CD8-positive, alpha-beta memory T cell (primary cell): ENCODE measurements at places on chromosomes 2 and 18.

DNA sequence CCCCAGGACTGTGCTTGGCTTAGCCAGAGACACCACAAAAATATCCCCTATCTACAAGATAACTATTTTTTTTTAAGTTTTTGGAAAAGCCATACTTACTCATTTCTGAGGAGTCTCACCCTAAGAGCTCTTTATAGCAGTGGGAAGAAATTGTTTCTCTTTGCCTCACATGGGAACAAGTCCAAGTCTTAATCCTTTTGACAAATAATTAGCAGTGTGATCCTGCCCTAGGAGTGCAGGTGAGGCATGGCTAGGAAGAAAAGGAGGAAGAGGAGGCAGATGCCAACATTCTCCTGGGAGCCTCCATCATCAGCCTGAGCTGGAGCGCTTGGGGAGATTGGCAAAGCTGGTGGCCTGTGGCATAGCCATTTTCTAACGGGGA lies 115.6 kb downstream of the STPG4 start:
- H3K27me3 ChIP-seq: no peaks in the 10 kb centered on the region
- H3K36me3 ChIP-seq: peaks cover 6% of the 10 kb centered on the region
- H3K4me3 ChIP-seq: no peak overlapping the region
- DNase-seq: no peak
- no peak overlapping the region for H3K27ac ChIP-seq

GRCh38 chr2:160474319-160474645 lies 19.3 kb downstream of the RBMS1 start:
- no peak for DNase-seq
- H3K27ac ChIP-seq: no peak overlapping the region
- peaks cover 51% of the 10 kb centered on the region for H3K4me1 ChIP-seq
- no peaks in the 10 kb centered on the region for H3K27me3 ChIP-seq
- peak overlapping the region; percentile 11 for H3K4me3 ChIP-seq
- peaks cover 4% of the 10 kb centered on the region for H3K36me3 ChIP-seq

GRCh38 chr2:224778474-224778877 lies 62.3 kb upstream of the CCDC195 start:
- H3K27ac ChIP-seq: no peak overlapping the region
- no peak overlapping the region for H3K4me3 ChIP-seq
- peaks cover 25% of the 10 kb centered on the region for H3K36me3 ChIP-seq

DNA sequence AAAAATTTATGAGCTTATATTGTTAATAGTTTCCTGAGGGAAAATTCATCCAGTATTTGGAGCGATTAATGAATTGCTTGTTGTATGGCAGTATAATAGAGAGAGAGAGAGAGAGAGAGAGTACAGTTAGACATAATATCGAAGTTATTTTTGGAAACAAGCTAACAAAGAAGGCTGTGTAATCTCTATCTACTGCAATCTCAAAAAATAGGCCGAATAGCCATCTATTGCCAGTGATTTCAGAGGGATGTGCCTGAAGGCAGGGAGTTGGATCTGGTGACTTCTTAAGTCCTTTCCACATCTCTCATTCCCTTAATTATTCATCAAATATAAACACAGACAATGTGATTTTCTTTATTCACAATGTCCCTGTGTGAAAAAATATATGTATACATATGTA lies 433.1 kb upstream of the RAB12 start:
- no peaks in the 10 kb centered on the region for H3K36me3 ChIP-seq
- H3K4me3 ChIP-seq: no peak overlapping the region
- no peak for DNase-seq
- no peaks in the 10 kb centered on the region for H3K27me3 ChIP-seq
- no peaks in the 10 kb centered on the region for H3K4me1 ChIP-seq

GRCh38 chr2:177552422-177553175 lies 160.0 kb downstream of the AGPS start:
- H3K27ac ChIP-seq: peak overlapping the region; percentile 100
- DNase-seq: peak; percentile 83
- H3K36me3 ChIP-seq: no peaks in the 10 kb centered on the region
- H3K4me1 ChIP-seq: peaks cover 5% of the 10 kb centered on the region

DNA sequence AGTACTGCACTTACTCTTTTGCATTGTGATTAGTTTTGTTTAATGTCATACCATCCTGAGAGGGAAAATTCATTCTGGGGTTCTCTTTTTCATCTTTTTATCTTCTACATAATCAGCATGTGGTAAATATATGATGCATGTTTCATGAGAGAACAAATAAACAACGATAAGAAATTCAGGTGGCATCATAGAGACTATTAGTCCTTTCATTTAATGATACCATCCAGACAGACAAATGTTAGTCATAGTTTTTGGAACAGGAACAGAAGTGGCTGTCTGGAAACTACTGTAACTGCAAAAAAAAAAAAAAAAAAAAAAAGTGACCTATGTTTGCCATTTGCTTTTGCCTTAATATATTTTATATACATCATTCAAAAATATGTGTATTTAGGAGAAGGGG lies 761.0 kb downstream of the EPHA4 start:
- H3K4me1 ChIP-seq: no peaks in the 10 kb centered on the region
- H3K36me3 ChIP-seq: no peaks in the 10 kb centered on the region
- no peak overlapping the region for H3K4me3 ChIP-seq
- no peak for DNase-seq
- no peaks in the 10 kb centered on the region for H3K27me3 ChIP-seq

GRCh38 chr2:119630121-119630520 lies 48.9 kb upstream of the TMEM177 start:
- no peak overlapping the region for H3K4me3 ChIP-seq
- H3K36me3 ChIP-seq: no peaks in the 10 kb centered on the region
- H3K4me1 ChIP-seq: no peaks in the 10 kb centered on the region

GRCh38 chr18:70981400-70982140 lies 692.7 kb downstream of the SOCS6 start:
- H3K27ac ChIP-seq: no peak overlapping the region
- no peak overlapping the region for H3K4me3 ChIP-seq
- DNase-seq: no peak
- H3K27me3 ChIP-seq: no peaks in the 10 kb centered on the region
- H3K36me3 ChIP-seq: no peaks in the 10 kb centered on the region
- H3K4me1 ChIP-seq: no peaks in the 10 kb centered on the region

DNA sequence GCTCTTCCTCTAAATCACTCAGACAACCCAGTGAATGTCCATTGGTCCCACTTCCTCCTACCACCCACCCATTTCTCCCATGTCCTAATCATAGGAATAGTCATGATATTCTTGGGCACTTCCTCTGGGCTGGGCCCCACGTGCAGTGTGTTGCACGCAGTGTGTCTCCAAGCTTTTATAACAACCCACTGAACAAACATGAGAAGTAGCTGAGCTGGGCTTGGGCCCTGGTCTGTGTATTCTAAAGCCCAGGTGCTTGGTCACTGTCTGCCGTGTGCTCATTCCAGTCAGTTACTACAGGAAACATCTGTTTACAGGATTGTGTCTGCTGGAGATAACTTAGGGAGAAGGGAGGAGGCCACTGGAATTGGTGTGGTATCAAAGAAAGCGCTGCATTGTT lies 64.2 kb upstream of the THOC1 start:
- no peaks in the 10 kb centered on the region for H3K27me3 ChIP-seq
- H3K27ac ChIP-seq: no peak overlapping the region
- DNase-seq: no peak
- H3K36me3 ChIP-seq: no peaks in the 10 kb centered on the region
- H3K4me3 ChIP-seq: no peak overlapping the region

DNA sequence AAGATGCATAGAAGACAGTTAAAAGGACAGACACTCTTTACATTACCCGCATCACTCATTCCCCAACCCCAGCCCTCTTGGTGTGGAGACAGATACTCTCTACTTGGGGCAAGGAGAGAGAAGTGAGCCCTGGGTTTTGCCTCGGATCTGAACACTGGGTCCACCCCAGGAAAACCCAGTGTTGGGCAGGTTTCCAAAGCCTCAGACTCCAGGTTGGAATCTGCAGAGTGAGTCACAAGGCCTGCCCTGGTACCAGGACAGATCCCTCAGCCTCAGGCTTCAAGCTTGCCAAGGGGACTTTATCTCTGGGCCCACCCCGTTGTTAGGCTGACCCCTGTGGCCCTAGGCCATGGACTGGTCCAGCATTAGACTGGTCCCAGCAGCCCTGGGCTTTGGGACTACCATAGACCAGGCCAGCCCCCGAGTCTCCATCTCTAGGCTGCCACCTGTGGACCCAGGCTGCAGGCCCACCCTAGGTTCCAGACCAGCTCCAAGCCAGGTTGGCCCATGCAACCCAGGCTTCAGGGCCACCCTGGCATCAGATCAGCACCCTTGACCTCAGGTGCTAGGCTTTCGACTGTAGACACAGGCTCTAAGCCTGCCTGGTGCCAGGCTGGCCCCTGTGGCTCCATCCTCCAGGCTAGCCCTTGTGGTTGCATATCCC lies 112.8 kb downstream of the GULP1 start:
- no peak overlapping the region for H3K4me3 ChIP-seq
- H3K36me3 ChIP-seq: no peaks in the 10 kb centered on the region
- no peak for DNase-seq

- no peak overlapping the region for H3K27ac ChIP-seq
- DNase-seq: no peak
- H3K4me3 ChIP-seq: no peak overlapping the region
- no peaks in the 10 kb centered on the region for H3K4me1 ChIP-seq
- H3K36me3 ChIP-seq: no peaks in the 10 kb centered on the region
Observed at GRCh38 chr18:79850731-79851130, 53.0 kb downstream of the KCNG2 start.

DNA sequence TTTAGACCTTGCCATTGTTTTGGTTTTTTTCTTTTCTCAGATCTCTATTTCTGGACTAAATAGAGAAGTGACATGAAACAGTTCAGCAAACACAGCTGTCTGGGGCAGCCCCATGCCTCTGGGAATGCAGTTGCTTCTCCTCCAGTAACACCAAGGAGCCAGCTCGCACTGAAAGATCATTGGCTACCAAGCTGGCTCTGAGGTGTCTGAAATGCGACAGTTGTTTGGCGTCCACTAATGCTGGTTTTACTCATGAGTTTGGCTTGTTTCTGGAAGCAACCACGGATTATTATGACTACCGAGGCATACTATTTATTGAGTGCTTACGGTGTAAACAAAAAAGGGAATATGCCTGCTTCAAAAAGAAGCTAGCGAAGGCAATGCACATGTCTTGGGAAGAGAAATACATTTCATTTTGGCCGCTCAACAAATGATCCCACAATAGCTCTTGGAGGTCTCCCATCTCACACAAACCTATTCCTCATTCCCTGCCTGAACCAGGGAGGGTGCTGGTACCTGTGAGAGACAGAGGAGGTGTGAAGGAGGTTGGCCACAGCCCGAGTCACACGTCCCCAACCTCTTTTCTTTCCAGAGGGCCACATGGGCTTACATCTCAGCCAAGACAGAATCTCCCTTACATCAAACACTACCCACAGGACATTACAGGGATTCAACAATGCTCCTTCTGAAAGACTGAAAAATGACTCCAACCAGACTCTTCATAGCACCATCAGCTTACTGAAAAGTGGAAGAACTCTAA lies 37.5 kb upstream of the NEB start:
- H3K4me3 ChIP-seq: no peak overlapping the region
- no peak for DNase-seq
- no peaks in the 10 kb centered on the region for H3K27me3 ChIP-seq

DNA sequence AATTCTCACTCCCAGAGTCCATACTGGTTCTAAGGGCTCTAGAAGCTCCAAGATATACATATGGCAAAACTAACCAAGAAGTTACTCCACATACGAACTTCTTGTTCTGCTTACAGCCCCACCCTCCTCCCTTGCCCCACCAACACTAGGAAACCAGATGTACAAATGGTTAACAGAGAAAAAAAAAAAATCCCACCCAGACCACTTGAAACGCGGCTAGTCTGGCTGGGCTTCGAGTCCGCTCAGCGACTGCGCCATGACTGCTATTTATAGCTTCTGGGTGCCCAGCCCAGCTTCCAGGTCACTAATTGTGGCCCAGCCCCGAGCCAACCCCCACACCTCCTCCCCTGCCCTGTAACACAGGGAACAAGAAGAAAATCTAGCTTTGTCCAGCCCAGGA lies 47.0 kb upstream of the IHH start:
- H3K4me1 ChIP-seq: peaks cover 10% of the 10 kb centered on the region
- H3K27me3 ChIP-seq: no peaks in the 10 kb centered on the region
- no peaks in the 10 kb centered on the region for H3K36me3 ChIP-seq
- no peak for DNase-seq
- no peak overlapping the region for H3K27ac ChIP-seq

DNA sequence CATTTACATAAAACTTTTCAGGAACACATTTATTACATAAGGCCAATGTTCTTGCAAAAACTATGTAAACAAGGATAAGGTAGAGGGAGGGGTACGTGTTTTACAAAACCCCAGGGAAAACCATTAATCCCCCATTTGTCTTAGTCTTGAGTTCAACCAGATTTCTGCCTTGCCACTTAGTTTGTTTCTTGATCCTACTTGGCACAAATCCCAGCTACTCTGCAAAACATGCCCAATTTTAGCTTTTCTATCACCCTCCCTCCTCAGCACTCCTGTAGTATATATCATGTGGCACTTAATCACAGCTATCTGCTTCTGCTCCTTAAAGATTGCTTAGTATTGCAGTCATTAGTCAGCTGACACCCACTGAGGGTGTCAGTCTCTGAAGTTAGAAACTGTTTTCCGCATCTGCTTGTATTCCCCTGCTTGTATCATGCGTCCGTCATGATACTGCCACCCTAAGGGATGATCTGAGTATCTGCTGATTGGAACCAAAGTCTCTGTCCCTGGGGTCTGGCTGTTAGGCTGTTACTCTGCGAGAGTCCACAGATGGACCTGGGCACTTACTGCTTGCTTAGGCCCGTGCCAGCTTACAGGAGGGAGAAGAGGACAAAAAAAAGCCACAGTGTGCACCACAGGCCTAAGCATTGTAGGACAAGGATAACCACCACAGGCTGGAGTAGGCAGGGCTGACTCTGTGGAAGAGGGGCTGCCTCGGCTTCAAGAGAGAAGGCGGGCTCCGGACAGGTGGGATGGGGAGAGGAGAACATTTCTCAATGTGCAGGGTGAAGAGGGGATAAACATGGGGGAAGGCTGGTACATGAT lies 82.2 kb downstream of the EPAS1 start:
- no peaks in the 10 kb centered on the region for H3K4me1 ChIP-seq
- no peaks in the 10 kb centered on the region for H3K27me3 ChIP-seq
- no peaks in the 10 kb centered on the region for H3K36me3 ChIP-seq
- no peak for DNase-seq

DNA sequence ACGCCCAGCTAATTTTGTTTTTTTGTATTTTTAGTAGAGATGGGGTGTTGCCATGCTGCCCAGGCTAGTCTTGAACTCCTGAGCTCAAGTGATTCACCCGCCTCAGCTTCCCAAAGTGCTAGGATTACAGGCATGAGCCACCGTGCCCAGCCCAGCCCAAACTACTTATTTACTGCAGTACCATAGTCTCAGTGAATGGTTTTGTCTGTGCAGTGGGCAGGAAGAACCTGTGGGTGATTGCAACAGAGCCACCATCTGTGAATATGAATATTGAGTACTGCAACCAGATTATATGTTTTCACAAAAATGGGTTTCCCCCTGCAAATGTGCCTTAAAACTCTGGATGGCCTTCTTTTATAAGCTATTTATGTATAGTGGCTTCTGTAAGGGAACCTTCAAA lies 9.1 kb downstream of the MPPE1 start:
- H3K4me1 ChIP-seq: no peaks in the 10 kb centered on the region
- DNase-seq: no peak
- H3K27ac ChIP-seq: no peak overlapping the region
- H3K36me3 ChIP-seq: peaks cover 15% of the 10 kb centered on the region
- H3K27me3 ChIP-seq: no peaks in the 10 kb centered on the region
